ENCODE measurements at places on chromosomes 2 and 18.

GRCh38 chr2:69955029-69955428 is 6.4 kb downstream of the ASPRV1 start:
- DNase-seq, result no peak

- DNase-seq, result no peak
These were observed 61.2 kb downstream of the CCDC85A start for GRCh38 chr2:56244911-56245530.

- no peak for DNase-seq
These were observed 1.5 kb downstream of the UCN start for GRCh38 chr2:27306573-27307286.

DNA sequence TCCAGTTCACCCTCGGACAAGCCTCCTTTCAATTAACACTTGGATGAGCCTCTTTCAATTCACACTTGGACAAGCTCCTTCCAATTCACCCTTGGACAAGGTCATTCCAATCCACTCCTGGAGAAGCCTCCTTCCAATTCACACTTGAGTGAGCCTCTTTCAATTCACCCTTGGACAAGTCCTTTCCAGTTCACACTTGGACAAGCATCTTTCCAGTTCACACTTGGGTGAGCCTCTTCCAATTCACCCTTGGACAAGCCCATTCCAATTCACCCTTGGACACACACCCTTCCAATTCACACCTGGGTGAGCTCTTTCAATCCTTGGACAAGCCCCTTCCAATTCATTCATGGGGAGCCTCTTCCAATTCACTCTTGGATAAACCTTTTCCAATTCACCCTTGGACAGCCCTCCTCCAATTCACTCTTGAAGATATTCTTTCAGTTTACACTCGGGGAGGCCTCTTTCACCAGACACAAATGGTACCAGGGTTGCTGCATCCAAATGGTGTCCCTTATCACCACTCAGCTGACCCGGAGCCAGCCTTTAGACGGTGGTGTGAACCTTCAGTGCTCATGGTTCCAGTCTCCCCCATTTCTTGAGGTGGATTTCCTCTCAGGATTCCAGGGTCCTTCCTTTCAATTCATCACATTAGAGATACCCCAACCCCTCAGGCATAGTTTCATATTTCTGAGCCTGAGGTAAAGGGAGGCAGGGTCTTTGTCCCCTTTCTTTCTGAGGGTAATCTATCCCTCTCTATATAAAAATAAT is 183.6 kb downstream of the SH3BP4 start:
- DNase-seq, result no peak

DNA sequence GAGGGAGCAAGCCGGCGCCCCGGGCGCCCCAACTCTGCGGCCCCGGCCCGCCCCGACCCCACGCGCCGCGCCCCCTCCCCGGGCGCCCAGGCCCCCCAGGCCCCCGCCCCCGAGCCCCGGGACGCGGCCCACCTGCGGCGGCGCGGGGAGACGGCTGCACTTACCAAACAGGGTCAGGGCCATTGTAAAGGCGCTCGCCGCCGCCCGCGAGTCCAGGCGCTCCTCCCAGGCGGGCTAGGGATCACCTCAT is 526 bp downstream of the CHN1 start:
- no peak for DNase-seq

DNA sequence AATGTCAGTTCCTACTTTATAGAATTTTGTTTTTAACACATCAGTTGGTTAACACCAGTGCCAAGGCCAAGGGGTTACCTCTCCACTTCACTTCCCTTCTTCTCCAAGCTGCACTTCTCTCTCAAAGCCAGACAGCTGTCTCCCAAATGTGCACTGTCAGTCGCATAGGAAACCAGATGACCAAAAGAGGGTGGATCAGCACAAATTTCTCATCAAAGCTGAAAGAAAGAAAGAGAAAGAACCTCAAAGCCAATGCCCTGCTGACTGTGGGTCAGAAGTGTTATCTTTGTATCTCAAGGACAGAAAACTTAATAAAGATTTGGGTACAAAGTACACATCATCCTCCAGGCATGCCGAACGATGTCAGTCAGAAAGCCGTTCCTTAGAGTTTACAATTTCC is 32.2 kb downstream of the SPATS2L start:
- DNase-seq, result no peak

DNA sequence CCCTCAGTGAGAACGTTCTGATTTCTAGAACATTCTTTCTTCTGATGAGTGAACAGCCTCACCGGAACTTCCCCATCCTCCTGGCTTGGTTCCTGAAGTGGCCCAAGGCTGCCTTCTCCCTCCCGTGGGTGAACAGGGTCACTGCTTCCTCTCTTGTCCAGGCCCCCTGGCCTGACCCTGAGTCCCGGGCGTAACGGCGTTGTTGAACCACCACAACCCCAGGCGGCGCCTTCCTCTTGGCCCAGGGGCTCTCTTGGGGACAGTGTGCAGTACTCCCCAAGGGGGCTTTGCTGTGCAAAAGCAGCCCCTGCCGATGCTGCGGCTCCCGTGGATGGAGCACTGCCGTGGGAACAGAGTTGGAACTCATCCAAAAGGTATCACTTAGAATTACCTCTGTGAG is 147.2 kb downstream of the TSN start:
- DNase-seq, result no peak

GRCh38 chr2:190477661-190478454 is 56.7 kb downstream of the NEMP2 start:
- DNase-seq, result no peak

DNA sequence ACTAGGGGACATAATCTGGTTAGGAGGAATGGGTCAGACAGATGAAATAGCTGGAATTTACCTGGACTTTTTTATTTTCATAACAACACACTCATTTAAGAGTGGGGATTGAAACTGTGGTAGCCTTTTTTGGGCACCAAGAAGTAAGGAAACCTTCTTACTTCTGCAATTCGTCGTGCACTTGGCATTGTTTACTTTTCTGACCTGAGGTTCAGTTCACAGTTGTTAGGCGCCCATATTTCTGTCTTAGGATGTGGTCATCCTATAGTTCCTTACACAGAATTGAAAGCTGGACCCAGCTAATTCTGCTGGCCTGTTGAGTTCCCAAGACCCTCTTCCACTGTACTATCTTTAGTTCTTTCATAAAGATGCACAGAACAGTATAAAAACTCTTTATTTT is 72.9 kb downstream of the TMX3 start:
- DNase-seq, result no peak

GRCh38 chr2:240135706-240136012 is 446 bp downstream of the COPS9 start:
- no peak for DNase-seq

- DNase-seq, result no peak
These were observed 28.3 kb upstream of the DNAJC27 start for GRCh38 chr2:25000036-25000435.

- DNase-seq, result peak; percentile 55
These were observed 75.3 kb downstream of the VSNL1 start for GRCh38 chr2:17615728-17616351.

DNA sequence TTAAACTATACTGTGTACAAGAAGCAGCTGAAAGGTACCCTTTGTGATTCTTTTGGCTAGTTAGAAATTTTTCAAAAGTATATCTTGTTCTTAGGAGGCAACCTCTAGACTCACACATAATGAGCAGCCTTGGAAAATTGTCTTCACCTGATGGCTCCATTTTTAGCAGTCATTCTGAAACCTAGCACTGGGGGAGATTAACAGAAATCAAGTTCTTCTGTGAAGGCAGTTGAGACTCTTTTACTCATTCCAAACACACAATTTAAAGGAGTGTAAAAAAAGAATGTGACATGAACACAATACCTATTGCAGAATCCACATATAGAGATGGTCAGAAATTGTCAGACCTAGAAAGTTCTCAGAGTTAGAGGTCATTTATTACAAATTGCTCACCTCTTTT is 197.7 kb downstream of the UBE2E3 start:
- DNase-seq, result no peak
